GM12878 (cell line): ENCODE measurements at places on chromosomes 3 and 15. TPM values are rescaled to one million over a fixed set of nuclear protein-coding genes. Genes with fewer than 3 reads are reported as not detected.

Gene ADAMTS17
- not detected in 2 replicates for polyA plus RNA-seq

Gene CORO2B
- not detected in 2 replicates for polyA plus RNA-seq

Gene MRPL46
- 95.0 and 95.9 TPM in 2 replicates for polyA plus RNA-seq

Gene TRH
- polyA plus RNA-seq, result not detected in 2 replicates

GRCh38 chr3:196996454-196997265 lies 28.0 kb upstream of the PIGZ start:
- no peak for DNase-seq

DNA sequence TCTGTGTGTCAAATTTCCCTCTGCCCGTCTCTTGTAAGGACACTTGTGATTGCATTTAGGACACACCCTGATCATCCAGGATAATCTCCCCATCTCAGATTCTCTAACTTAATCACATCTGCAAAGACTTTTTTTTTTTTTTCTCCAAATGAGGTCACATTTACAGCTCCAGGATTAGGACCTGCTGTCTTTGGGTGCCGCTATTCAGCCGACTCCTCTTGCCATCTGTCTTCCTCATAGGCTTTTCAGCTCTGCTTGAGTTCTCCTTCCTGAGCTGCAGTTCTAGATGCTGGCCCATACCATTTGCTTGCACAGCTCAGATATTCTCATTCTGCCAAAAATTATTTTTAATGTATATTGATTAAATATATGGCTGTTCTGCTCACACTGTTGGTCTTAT lies 94.3 kb upstream of the TLE3 start:
- no peak for DNase-seq

GRCh38 chr3:139292711-139293664 lies 50.8 kb upstream of the MRPS22 start:
- DNase-seq, result no peak

- DNase-seq, result peak; percentile 79
These were observed 97.5 kb downstream of the CHDH start for GRCh38 chr3:53748512-53749271.

GRCh38 chr3:155387571-155387970 lies 94.1 kb upstream of the STRIT1 start:
- no peak for DNase-seq

- no peak for DNase-seq
These were observed 1445.1 kb upstream of the CADM2 start for GRCh38 chr3:83513677-83514076.
